ENCODE measurements at places on chromosomes 16 and 17. TPM values are rescaled to one million over a fixed set of nuclear protein-coding genes. Genes with fewer than 3 reads are reported as not detected.
A peak's percentile ranks its signal among the peaks of the same experiment; 100 is the strongest.

- no peak overlapping the region for H3K4me3 ChIP-seq
- peak; percentile 87 for DNase-seq
- H3K27me3 ChIP-seq: no peaks in the 10 kb centered on the region
Observed at GRCh38 chr17:17641621-17642409, 39.4 kb upstream of the RAI1 start.

The TPSG1 gene
- total RNA-seq: not detected

The MYH2 gene
- total RNA-seq: not detected

- H3K4me1 ChIP-seq: no peaks in the 10 kb centered on the region
- H3K36me3 ChIP-seq: no peaks in the 10 kb centered on the region
- H3K27me3 ChIP-seq: no peaks in the 10 kb centered on the region
- no peak overlapping the region for H3K27ac ChIP-seq
- DNase-seq: no peak
Observed at GRCh38 chr17:10836966-10837590, 809 bp downstream of the PIRT start.

DNA sequence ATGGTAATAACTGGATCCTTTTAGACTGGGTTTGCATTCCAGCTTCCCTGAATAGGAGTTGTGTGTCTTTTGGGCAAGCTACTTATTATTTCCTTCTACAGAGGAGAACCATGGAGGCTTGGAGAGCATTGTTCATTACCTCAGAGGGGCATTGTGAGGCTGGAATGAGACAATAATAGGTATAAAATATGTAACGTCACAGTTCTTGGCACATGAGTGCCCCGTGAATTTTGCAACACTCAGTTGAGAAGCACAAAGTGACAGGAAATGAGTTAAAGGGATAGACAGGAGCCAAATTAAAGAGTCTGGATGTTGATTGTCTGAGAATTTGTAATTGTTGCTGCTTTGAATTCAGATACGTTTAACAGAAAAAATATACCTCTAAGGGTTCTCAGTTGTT is 92.2 kb downstream of the CDH8 start:
- no peak overlapping the region for H3K27ac ChIP-seq
- no peaks in the 10 kb centered on the region for H3K4me1 ChIP-seq
- no peak overlapping the region for H3K4me3 ChIP-seq

The IRX6 gene
- total RNA-seq: not detected

DNA sequence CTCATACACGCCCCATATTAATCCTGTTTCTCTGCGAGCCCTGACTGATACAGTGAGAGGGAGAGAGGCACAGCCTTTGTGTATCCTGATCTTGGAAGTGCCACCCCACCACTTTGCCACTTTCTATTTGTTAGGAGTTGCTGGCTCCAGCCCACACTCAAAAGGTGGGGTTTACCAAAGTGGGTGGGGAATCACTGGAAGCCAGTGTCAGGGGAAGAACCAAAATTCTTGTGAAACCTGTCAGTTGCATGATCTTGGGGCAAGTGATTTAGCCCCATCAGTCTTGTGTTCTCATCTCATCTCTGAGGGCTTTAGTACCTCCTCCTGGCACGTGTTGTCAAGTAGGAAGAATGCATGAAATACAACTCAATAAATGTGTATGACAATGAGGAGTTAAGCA is 119.5 kb downstream of the SOX9 start:
- no peaks in the 10 kb centered on the region for H3K27me3 ChIP-seq
- H3K4me3 ChIP-seq: no peak overlapping the region
- no peaks in the 10 kb centered on the region for H3K4me1 ChIP-seq
- no peak overlapping the region for H3K27ac ChIP-seq
- DNase-seq: no peak

DNA sequence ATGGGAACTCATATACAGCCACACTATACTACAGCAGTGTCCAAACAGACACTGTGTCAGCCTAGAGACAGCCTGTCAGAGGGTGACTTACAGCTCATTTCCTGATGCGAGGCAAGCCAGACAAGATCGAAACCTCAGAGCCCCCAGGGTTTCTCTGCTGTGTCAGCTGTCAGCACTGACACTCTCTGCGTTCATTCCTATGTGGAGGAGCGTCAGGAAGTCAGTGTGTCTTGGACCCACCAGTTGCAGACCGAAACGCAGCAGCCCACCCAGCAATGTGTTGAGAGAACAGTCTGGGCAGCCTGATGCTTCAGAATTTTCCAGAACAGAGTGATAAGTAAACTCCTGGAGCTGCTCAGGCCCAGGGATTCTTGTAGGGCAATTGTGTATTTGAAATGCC is 20.6 kb upstream of the MAPT start:
- no peak overlapping the region for H3K27ac ChIP-seq
- H3K4me3 ChIP-seq: no peak overlapping the region
- no peak for DNase-seq

DNA sequence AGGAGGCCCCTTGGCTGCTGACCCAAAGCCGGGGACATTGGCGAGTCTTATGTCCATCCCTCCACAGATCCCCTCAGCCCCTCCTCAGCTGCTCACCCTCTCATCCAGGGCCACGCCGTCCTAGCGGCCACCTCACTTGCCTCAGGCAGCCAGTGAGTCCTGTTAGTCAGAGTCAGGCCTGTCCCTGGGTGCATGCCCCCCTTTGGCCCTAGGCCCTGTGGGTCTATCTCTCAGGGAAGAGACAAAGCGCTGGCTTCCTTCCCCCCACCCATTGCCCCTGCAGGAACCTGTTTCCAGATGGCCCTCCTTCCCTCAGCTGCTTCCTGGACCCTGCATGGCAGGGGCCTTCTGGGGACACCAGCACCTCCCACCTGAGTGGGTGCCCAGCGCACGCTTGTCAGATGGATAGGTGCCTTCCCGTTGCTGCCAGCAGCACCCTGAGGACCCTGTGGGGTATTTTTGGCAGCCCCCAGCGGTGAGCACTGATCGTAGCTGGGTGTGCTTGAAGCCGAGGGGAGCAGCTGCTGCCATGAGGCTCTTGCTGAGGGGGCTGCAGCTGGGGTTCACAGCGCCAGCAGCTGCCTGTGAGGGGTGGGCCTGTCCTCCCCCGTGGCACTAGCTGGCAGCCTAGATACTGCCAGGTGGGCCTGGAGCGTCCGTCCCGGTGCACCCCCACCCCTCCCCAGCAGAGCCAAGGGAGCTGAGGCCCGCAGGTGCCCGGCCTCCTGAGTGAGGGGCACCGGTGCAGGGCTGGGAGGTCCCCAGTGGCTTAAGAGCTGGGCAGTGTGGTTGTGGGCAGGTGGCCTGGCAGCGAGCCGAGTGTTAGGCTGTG is 8.4 kb downstream of the DBNDD1 start:
- H3K36me3 ChIP-seq: no peaks in the 10 kb centered on the region
- no peak for DNase-seq
- no peak overlapping the region for H3K4me3 ChIP-seq
